Nucleus accumbens (tissue), 56 donors: ENCODE measurements at places on chromosomes 2 and 18.

GRCh38 chr2:29475499-29475898 is 360.3 kb downstream of the CLIP4 start:
- no peak for DNase-seq

DNA sequence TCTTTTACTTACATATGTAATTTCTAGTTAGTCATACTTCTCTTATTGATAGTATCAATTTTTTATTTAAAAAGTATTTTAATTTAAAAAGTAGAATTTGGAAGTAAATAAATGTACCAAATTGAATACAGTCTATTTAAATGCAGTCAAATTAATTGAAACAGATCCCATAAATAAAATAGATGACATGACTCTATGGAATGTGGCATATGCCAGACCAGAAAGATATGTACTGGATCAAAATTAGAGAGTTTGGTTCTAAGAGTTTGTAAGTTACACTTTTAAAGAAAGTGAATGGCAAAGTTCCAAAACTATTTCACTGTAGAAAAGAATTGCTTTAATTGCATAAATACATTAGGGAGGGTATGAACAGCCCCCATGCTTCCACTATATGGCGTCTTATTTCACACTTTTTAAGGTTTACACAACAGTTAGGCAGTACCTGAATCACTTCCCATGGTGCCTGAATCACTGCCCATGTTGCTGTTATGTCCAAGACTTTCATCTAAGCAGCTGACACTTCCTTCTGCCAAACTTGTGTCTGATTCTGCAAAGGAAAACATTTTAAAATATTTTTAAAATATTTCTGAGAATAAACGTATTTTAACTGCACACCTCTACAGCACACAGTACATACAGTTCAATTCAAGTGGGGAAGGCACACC is 25.2 kb downstream of the IFIH1 start:
- DNase-seq = no peak

DNA sequence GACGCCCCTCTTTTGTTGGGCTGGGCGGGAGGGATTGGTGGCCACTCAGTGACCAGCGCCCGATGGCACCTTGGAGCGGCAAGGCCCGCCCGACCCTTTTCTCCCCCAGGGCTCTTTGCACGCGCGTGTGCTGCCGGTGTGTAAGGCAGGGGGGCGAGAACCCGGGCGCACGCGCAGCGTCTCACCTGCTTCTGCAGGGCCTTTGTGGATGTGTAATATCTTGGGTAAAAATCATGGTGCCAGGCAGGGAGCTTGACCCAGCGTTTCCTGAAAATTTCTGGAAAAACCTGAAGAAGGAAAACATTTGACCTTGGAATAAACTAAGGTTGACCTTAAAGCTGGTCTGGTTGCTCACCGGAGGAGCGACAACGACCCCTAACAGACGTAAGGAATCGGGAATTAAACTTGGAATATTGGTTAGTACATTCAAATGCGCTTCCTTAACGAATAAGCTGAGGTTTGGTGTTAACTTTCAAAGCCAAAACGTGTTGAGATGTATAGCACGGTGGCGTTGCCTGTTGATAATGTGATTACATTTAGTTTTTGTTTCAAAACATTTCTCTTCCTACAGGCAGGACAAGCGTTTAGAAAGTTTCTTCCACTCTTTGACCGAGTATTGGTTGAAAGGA is 438 bp downstream of the HSPE1 start:
- no peak for DNase-seq

- DNase-seq = no peak
Measured at GRCh38 chr2:232142049-232142448, 180.5 kb downstream of the DIS3L2 start.

- no peak for DNase-seq
Measured at GRCh38 chr2:219131744-219132143, 28.9 kb downstream of the NHEJ1 start.

- no peak for DNase-seq
Measured at GRCh38 chr2:46335391-46336282, 38.4 kb downstream of the EPAS1 start.

DNA sequence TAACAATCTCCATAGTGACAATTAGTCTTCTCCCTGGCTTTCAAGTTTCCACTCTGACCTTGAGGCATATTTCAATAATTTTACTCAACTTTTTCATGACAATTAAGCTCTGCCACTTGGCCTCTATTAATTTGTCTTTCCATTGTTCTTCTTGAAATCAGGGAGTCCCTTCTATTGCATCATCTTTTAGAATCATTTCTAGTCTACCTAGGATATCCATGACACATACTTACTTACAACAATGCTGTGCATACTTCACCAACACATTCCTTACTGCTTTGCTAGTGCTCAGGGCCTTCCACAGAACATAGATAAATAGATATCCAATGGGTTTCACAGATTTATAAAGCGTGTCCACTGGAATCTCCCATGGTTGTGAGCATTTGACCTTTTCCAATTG is 331.5 kb upstream of the LRP1B start:
- DNase-seq = no peak

- no peak for DNase-seq
Measured at GRCh38 chr2:171241771-171242170, 81.1 kb upstream of the TLK1 start.

GRCh38 chr18:62497190-62497772 is 25.5 kb upstream of the ZCCHC2 start:
- DNase-seq = no peak

GRCh38 chr2:163173591-163173990 is 335.0 kb upstream of the KCNH7 start:
- no peak for DNase-seq

DNA sequence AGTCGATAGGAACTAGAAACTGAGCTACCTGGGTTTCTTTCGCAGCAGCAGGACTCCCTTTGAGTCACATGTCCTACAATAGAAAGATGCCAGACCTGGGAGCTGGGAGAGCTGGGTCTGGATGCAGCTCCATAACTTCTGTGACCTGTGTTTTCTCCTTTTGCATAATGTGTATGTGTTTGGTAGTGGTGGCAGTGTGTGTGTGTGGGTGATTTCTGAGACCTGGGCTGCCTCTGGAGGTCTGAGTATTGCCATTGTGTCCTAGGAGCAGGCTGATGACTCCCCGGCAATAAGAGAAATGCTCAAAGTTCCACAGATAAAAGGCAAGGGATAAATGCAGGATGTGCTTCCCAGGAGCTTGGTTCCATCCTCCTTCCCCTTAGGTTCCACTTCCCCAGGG is 6.4 kb downstream of the WNT10A start:
- DNase-seq = no peak

GRCh38 chr18:43265465-43265864 is 11.8 kb downstream of the SYT4 start:
- no peak for DNase-seq

DNA sequence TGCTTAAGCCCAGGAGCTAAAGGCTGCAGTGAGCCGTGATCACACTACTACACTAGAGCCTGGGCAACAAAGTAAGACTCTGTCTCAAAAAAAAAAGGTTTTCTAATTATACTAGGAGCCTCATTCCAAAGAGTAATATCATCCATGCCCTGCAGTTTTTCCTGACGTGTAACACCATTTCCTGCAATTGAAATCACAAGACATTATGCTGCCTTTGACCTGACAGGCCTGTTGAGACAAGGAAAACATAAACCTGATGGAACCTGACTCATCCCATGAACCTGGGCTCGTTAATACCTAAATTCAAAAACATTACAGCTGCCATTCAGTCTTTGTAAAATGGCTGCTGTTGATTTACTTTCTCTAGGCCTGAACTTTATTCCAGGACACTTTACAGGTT is 58.7 kb upstream of the PEX13 start:
- DNase-seq = no peak

DNA sequence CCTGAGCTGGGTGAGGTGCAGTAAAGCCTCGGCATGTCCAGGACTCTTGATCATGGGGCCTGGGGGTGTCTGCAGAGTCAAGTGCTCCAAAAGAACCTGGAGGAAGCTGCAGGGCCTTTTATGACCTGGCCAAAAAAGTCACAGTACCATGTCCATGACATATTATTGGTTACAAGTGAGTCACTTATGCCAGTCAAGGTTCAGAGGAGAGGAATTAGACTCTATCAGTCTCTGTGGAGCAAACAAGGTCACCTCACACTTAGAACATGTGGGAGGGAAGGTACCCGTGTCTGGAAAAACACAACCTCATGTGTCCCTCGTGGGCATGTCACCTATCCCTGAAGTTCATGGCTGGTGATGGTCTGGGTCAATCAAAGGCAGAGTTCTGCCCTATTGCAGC is 465.7 kb downstream of the FBXO15 start:
- DNase-seq = no peak

- no peak for DNase-seq
Measured at GRCh38 chr2:10532638-10533101, 84.5 kb upstream of the ODC1 start.

DNA sequence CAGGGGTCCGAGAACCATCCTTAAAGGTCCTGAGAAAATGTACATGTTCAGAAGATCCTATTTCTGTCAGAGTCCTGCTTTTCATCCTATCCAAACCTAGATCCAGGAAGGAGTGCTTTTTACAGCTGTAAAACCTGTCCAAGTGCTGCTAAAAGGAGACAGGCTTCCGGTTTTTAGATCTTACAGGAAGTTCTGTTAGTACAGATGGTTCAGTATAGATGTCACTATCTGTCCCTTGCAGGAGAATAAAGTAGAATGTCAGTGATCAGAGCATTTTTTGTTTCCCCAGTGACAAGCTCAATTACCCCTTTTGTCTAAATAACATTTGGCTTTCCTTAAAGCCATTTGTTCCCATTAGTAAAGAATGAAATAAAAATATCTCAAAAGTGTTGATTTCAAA is 98.3 kb downstream of the NRP2 start:
- DNase-seq = no peak

DNA sequence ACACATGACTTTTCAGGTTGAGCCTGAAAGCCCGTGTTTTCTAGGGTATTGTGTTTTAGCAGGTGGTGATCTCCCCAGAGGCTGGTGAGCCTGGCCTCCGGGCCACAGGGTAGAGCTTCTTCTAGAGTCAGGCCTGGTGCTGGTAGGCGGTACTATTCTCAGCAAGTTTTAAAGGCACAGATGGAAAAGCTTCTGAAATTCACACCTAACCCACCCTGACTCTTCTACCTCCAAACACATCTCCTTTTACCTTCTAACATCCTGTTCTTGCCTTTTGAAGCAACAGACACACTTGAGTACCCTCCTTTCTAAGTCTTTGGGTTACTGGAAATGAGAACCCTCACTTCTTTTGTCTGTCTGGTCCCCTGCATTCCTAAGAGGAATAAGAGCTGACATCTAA is 191.1 kb downstream of the SETBP1 start:
- no peak for DNase-seq

DNA sequence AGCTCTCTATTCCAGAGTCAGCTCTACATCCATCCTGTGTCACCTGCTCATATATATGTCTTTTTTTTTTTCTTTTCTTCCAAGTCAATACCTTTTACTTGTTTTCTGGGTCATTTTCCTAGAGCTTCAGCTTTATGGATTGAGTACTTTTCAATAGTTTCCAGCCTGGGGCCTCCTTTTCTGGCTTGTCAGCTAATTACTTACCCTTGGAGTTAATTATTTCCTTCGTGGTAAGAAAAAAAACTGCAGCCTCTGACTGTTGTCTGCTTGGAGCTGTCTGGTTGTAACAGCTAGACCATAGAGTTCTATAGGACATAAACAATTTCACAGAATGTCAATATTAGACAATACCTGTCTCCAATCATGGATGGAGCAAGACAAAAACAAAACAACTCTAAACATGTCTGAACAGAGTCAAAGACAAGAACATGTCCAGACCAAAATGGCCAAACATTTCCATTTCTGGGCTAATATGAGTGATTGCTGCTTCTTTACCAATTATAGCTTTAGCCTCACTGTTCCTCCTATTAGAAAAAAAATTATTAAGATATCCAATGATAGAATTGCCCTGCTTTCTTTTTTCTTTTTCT is 643.1 kb downstream of the SLC4A3 start:
- DNase-seq = no peak

- DNase-seq = no peak
Measured at GRCh38 chr2:37997629-37998028, 72.5 kb downstream of the RMDN2 start.

GRCh38 chr18:10131460-10132395 is 217.9 kb downstream of the VAPA start:
- DNase-seq = peak; percentile 11

DNA sequence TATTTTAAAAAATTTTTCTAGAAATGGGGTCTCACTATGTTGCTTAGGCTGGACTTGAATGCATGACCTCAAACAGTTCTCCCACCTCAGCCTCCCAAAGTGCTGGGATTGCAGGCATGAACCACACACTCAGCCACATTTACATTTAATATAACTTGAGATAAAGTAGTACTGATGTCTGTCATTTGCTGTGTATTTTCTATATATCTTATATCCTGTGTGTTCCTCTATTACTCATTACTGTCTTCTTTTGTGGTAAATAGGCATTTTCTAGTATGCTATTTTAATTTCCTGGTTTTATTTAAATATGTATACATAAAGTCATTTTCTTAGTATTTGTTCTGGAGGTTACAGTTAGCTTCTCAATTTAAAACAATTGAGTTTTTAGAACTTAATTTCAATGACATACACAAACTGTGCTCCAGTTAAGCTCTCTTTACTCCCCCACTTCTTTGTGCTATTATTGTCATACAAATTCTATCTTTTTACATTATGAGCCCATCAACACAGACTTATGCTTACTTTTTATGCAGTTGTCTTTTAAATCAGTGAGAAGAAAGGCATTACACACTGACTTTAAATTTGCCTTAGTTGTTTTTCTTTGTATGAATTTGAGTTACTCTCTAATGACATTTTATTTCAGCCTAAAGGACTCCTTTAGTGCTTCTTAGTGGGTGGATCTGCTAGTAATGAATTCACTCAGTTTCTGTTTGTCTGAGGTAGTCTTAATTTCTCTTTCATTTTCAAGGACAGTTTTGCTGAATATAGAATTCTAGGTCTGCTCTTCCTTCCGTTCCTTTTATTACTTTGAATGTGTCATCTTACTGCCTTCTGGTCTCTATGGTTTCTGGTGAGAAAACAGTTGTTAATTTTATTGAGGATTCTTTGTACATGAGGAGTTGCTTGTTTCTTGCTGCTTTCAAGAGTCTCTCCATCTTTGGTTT is 6.2 kb upstream of the INPP4A start:
- no peak for DNase-seq

DNA sequence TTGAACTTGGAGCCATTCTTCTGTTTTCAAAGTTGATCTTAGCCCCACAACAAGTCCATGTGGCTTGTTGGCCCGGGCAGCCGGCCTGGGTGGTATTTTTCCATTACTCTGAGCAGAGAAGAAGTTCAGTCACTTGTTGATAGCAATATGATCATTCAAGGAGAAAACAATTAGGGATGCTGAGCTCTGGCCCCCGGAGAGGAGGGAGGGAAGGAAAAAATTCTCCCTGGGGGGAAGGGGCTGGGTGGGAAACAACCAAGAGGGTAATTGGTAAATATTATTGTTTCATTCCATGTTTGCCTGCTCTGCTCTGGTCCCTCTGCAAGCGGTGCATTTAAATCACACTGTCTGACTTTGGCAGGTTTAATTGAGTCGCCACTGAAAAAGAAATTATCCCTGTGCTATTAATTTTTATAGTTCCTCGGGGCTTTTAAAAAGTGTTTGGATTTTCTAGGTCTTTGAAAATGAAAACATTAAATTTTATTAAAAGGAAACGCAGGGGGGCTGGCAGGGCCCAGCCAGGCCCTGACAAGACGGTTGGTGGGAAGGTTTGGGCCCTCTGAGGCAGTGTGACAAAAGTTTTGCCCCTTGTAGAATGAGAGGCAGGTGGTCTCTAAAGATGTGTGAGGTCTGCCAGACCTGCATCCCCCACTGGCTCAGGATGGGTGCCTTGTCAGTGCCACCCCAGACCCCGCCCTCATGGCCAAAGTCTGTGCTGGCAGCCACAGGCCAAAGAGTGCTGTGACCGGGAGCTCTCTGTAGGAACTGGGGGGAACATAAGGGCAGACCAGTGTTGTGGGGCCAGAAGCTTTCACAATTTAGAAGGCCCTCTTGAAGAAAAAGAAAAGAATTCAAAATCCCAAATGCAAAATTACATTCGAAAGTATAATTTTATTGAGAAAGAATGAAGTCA is 52.5 kb upstream of the SLC14A2 start:
- no peak for DNase-seq
